ENCODE measurements at places on chromosomes 2 and 18.
A peak's percentile ranks its signal among the peaks of the same experiment; 100 is the strongest.

DNA sequence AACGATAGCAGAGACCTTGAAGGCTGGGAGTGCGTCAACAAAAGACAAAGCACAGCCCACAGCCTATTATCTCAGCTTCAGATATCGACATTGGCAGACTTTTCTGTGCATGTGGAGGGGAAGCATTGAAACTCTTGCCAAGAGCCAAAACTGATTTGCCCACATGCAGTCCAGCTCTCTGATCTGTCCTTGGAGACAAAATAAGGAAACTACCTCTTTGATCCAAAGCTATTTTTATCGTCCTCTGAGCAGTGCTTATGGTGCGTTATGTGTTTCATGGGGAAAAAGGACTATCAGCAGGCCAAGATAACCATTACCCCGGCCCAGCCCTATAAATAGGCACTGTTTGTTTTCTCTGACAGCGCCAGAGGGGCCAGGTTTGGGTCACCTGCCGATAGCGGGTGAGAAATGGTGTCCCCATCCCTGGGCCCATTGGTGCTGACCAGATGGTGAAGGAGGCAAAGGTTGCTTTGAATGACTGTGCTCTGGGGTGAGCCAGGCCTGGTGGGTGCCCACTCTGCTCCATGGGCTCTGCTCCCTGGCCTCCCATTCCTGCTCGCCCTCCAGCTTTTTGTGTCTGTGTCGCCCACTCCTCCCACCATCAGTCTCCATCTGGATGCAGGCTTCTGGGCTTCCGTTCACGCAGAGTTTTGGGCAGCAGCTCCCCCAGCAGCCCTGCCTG, 176.1 kb upstream of the HS6ST1 start:
- no peak for DNase-seq

- DNase-seq: peak; percentile 72
These were observed 59.8 kb downstream of the SNTG2 start for GRCh38 chr2:1010415-1010930.

- DNase-seq: no peak
These were observed 678.1 kb upstream of the SLC8A1 start for GRCh38 chr2:41129988-41130387.

DNA sequence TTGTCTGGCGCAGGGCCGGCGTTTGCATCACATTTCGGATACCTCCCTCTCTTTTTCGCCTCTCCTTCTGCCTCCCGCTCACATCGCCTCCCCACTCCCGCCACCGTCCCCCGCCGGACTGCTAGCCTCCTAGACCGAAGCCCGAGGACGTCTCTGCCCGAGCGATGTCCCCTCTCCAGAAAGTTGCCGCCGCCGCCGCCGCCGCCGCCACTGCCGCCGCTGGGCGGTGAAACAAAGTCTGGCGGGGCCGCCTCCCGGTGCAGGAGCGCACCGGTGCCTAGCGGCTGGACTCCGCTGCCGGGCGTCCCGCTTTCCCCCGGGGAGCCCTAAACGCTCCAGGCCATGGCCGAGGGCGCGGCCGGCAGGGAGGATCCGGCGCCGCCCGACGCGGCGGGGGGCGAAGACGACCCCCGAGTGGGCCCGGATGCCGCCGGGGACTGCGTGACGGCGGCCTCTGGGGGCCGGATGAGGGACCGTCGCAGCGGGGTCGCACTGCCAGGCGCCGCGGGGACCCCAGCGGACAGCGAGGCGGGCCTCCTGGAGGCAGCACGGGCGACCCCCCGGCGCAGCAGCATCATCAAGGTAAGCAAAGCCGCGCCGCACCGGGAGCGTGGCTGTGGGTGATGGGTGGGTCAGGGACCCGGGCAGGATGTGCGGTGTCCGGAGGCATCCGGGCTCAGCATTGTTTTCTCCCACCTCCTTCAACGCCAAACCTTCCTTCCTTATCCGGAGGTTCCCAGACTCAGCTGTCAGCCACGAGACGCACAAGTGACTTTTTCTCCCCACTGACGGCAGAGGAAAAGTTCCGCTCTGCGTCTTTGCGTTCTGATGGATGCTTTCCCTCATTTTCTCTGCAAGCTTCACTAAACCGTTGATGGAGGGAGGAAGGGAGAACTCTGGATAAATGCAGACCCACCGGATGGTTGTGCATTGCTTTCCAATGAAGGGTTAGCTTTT, 643 bp downstream of the PLCL1 start:
- DNase-seq: no peak

DNA sequence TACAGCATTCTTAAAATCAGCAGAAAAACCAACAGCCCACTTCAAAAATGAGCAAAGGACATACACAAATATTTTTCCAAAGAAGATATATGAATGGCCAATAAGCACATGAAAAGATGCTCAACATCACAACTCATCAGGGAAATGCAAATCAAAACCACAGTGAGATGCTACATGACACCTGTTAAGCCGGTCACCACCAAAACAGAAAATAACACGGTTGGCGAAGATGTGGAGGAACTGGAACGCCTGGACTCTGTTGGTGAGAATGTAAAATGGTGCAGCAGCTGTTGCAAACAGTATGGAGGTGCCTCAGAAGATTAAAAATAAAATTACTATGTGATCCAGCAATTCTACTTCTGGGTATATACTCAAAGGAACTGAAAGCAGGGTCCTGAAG, 184.8 kb downstream of the INHBB start:
- DNase-seq: no peak

- no peak for DNase-seq
These were observed 18.9 kb upstream of the KLHL23 start for GRCh38 chr2:169714699-169715098.

DNA sequence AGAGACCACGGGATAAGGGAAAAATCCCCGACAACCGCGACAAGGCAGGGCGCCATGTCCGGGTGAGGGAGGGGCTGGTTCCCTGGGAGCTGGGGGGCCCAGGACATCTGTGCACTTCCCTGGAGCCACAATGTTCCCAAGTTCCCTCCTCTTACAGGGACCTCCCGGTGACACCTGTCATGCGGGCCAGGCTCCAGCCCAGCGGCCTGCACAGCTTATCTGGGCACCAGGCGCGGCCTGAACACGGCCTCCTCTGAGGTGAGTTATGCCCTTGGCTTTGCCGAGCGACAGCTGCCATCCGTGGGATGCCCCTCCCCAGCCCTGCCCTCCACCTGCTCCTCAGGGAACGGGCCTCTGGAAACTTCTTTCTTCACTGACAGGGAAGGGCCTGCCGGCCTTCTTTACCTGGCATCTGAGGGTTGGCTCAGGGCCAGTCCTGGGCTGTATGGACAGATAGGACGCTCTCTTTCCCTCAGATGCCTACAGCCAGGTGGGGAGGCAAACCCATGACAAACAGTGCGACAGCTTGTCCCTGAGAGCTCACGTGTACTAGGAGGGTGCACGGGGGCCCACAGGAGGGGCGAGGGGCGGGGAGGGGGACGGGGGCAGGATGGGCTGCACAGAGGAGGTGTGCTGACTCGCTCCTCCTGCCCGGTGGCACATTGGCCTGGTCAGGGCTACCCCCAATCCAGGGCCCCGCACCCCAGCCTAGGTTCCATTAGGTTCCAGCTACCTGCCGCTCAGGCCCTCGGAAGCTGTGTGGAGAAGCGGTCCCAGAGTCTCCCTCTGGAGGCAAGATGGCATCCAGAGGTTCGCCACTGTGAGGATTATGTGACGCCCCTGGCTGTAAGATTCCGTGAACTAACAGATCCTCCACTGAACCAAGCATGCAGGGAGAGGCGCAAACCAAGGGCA, 34.9 kb upstream of the HPCAL1 start:
- no peak for DNase-seq

DNA sequence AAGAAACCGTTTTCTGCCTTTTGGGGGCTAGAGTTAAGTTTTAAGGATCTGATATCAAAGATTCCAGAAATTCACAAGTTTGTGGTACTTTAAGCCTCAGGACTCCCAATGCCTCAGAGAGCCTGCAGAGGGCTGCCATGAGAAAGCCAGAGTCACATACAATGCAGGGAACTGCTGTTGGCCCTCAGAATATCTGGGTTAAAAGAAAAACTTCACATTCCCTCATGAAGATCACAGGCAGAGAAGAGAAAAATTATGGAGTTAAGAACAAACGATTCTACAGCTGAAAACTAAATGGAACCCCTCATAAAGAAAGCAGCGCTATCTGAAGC, 39.5 kb downstream of the HDAC4 start:
- no peak for DNase-seq

DNA sequence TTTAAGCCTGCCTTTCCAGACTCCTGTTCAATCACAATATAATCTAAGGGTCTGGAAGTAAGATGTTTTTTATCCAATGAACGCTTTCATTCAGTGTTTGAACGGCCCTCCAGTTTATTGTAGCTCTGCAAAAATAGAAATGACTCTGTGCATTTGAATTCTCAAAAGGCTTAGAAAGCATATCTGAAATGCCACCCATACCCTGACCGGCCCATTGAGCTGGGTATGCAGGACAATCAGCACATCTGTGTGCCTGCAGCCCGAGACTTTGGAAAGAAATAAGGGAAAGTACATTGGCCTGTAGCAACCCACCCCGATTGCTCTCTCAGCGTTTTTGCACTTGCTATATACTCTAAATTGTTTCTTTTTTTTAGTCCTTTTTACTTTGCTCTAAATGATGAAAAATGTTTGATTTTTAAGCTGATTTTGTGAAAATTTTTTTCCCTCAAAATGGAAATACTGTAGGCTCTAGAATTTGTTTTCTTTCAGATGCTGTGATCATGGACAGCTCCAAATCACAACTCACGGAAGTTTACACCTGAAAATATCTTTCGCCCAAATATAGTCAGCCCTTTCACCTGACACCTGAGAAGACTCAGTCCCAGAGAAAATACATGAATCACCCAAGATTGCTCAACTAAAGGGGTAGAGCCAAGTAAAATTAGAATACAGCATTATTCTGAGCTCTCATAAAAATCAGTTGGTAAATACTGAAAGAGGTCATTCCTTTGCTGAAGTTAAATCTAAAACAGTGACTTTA, 194.5 kb upstream of the SIX3 start:
- no peak for DNase-seq

GRCh38 chr18:35029103-35029502, 12.1 kb upstream of the MAPRE2 start:
- no peak for DNase-seq

DNA sequence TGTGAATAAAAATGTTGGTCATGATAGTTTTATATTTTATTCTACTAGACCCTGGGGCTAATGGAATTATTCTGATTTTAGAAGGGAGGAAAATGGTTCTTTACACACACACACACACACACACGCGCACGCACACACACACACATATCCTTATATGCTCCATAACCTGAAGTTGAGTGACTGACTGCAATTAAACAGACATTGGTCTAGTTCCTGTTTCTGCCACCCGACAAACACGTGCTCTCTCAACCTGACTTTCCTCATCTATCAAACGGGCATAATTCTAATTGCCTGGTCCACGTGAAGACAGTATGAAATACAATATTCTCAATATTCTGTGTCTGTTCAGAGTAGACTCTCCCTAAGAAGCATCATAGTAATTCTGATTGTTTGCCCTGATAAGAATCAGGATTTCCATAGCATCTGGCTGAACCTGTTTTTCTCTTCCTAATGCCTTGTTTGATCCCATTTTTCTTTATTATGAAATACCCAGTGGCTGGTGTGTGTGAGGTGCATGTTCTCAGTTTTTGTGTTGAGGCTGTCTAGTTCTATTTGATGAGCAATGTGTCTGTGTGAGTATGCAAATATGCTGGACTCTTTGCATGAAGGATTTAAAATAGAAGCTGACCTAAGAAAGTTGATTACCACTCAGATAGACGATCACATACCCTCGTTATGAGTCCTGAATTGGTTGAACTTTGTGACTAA, 51.0 kb downstream of the SETBP1 start:
- no peak for DNase-seq

- no peak for DNase-seq
These were observed 65.4 kb upstream of the ASAP2 start for GRCh38 chr2:9141091-9141667.

- DNase-seq: no peak
These were observed 206.7 kb downstream of the ZFP36L2 start for GRCh38 chr2:43019536-43020183.

DNA sequence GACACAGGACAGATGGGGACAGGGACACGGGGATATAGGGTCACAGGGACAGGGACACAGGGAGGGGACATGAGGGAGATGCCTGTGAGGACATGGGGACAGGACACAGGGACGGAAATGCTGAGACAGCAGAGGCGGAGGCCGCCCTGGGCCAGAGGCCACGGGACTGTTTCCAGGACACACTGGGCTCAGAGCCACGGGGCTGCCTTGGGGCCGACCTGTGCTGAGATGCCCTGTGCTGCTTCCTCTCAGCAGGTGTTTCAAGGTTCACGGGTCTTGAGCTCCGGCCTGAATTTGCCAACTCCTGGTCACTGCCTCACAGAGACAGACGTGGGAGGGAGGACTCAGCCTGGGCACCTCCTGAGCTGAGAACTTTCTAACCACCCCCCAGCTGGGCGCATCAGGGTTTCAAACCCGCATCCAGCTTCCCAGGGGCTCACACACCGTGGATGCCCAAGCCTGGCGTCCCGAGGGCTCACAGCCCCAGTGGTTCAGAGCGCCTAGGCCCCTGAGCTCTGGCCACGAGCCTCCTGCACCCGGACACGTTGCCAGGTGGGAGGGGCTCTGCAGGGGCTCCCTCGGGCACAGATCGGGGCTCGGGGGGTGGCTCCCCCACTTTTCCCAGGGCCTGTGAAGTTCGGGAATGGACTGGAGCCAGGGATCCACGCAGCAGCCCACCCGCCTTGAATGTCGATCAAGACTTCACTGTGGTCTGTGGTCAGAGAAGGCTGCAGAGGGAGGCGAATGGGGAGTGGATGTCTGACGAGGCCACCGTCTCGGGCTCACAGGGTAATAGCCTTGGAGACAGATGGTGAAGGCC, 64.1 kb downstream of the SLC66A2 start:
- DNase-seq: no peak

DNA sequence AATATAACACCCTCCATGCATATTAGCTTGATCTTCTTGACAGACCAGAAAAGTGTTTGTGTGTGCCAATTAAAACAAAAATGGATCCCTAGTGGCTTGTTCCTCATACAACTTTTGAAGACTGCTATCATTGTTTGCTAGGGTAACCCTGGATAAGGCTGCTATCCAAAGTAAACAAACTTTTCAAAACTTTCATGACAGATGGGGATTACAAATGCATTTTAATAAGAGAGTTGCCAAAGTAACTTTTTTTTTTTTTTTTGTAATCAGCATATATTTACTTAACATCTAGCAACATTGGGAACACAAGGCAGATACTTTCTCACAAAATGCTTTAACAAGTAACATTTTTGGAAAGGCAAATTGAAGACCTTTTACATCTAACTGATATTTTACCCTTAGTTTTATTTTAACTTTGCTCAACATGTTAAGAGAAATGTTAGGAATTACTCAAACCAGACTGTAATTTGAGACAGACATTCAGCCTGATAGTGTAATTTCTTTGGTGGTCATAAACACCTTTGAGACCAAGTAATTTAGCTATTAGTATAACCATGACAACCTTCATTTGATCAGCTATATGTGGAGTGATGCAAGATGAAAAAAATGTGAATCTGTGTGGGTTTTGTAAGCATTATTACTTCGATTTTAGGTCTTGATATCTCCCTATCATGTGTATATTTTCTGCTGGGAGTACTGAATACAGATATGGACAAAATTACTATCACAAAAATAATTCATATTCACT, 300.9 kb downstream of the ARHGAP15 start:
- DNase-seq: no peak
